AG09309 (cell line): ENCODE measurements at places on chromosomes 11 and 22.

- no peak for DNase-seq
Measured at GRCh38 chr11:116829525-116830183, at the start of gene APOC3. Gene APOC3, plus strand, starts transcription at chr11:116829907. Its CDS starts 676 bp downstream, at chr11:116830583.

- no peak for DNase-seq
Measured at GRCh38 chr11:123235117-123235655, 40.1 kb upstream of the CLMP start.

GRCh38 chr11:96199563-96200025 is 143.4 kb downstream of the MAML2 start:
- DNase-seq: peak; percentile 60

DNA sequence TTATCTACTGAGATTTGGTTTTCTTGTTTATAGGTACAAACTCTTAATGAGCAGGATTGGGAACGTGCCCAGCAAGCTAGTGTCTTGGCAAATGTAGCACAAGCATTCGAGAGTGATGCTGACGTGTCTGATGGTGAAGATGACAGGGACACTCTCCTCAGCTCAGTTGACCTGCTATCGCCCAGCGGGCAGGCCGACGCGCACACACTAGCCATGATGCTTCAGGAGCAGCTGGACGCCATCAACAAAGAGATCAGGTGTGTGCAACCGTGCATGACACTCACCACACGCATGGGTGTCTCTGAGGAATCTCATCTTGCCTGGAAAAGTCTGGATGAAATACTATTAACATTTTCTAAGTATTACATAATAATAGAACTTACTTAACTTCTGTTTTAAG is 54.7 kb upstream of the CTTN start:
- DNase-seq: no peak

DNA sequence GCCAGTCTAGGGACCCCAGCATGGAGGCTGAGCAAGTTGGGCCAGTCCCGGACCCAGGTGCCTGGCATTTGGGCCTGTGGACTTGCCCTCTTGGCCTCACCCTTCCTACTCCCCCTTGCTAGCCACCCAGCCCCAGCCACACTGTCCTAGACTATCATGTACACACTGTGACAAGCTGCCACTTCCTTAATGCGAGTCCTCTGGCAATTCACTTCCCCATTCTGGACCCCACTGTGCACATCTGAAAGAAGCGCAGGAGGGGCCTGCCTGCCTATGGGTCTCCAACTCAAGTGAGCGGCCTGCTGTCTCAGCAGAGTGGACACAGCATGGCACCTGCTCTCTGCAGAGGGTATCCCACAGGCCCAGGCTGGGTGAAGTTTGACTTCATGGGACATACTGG is 68.5 kb upstream of the LMO1 start:
- no peak for DNase-seq

DNA sequence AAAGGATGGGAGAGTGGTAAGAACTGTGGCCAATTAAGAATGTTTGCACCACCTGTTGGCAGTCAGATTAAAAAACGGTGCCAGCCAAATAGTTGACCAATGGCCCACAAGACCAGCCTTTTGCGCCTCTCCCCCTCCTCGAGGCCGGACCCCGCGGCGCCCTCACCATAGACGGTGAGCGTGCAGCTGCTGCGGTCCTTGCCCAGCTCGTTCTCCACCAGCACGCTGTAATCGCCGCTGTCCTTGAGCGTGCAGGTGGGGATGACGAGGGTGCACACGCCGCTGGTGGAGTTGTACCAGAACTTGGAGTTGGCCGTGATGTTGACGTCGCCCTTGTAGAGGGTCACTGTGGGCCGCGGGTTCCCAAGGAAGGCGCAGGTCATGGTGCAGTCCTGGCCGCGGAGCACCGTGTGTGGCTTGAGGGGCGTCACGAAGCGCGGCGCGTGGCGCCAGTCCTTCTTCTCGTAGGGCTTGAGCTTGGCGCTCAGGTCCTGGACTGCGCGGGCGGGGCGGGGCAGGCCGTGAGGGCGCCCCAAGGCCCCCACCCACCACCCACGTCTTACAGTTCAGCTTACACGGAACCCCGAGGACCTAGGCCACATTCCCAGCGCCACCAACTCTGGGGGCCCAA is 7.2 kb downstream of the TMEM86A start:
- DNase-seq: no peak

DNA sequence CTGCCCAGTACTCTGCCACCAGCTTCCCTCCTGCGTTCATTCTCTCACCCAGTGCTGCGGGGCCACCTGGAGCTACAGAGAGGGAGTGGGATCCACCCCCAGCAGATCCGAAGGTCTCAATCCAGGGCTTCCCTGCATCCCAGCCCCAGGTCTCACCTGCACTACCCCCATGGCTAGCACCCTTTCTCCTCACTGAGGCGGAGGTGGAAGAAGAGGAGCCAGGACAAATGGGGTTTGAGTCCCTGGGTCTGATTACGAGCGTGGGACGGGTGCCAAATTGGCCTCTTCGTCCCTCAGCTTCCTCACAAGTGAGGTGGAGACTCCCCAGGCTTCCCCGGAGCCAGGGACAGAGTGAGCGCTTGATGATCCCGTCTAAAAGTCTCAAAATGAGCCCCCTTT is 64.2 kb downstream of the NFAM1 start:
- DNase-seq: no peak

DNA sequence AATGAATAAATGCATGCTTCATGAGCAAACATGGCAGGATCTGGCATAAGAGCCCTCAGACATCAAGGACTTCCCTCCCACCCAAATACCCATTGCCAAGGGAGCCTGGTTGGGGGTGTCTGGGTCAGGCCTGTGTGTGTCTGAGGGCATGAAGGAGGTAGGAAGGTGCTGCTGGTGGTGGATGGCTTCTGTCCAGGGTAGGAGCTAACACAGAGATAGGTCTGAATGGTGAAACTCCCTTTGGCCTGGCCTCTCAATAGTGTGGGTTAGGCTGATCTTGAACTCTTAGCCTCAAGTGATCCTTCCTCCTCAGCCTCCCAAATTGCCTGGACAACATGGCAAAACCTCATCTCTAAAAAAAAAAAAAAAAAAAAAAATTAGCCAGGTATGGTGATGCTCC is 2.8 kb downstream of the AMPD3 start:
- DNase-seq: no peak

GRCh38 chr11:108838792-108839105 is 173.9 kb downstream of the DDX10 start:
- DNase-seq: no peak

GRCh38 chr11:90723475-90723874 is 500.6 kb upstream of the CHORDC1 start:
- DNase-seq: no peak

- DNase-seq: no peak
Measured at GRCh38 chr11:93654226-93654625, 7.3 kb upstream of the CEP295 start.

DNA sequence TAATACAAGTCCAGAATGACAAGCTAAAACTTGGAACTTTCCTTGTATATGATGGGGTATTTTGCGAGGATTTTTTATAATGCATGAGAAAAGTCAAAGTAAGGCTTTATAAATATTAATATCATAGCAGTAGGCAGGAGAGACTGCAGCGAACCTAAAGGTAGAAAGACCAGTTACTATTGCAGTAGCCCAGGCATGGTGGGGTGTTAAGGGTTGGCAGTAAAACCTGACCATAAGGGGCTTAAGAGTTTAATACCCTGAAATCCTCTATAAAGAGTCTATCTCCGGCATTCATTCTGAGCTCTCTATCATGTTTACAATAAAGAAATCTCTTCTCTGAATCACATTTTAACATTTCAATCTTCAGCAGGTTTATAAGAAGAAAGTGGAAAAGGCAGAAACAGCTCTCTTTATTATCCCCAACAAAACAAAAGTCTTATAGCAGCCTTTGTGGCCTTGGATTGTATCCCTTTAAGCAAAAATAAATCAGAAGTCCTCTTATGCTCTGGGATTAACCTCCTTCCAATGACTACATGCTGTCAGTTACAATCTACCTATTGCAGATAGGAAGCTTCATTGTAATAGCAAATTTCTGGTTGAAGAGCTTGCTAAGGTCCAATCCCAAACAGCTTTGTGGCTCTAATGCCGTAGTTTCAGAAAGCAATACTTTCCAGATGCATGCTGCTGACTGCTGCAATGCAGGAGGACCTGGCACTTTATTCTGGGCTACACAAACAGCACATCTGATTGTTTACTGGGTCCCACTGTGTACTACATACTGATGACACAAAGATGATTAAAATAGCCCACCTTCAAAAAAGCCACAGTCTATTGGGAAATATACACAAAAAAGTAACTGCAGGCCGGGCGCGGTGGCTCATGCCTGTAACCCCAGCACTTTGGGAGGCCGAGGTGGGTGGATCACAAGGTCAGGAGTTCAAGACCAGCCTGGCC is 45.8 kb downstream of the SIK3 start:
- DNase-seq: no peak

DNA sequence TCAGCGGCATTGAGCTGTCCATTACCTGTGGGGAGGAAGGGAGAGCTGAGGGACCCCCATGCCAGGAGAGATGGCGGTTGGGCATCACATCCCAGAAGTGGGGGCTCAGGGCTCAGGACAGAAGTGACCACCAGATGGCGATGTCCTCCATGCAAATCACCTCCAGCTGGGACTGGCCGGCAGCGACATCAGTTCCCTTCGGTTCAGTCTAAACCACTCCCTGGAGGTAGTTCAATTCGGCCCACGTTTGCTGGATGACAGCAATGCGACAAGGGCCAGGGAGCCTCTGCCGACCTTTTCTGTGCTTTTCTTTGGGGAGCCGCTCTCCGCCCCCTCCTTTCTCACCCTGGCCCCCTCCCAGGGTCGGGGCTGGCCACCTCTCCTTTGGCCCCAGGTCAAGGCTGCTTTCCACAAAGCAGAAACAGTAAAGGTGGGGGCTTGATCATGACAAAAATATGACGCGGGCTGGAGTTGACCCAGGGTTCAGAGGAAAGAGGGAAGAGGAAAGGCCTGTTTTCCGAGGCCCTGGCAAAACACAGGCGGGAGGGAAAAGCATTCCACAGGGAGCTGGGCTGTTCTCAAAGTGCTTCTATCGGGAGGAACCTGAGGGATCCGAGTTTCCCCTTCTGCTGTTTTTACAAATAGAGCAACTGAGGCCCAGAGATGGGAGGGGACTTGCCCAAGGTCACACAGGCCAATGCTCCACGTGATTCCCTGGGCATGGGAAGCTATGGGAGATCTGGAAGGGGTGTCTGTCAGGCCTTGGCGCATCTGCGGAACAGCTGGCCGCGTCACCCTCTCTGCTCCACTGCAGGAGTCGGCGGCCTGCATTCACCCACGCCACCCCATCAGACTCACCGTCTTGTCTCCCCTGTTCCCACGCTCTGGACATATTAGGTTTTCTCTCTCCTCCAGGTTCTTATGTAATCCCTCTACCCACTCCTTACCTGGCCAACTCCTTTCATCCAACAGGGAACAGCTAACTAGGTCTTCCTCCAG is 54.7 kb downstream of the FBXO7 start:
- peak; percentile 54 for DNase-seq

DNA sequence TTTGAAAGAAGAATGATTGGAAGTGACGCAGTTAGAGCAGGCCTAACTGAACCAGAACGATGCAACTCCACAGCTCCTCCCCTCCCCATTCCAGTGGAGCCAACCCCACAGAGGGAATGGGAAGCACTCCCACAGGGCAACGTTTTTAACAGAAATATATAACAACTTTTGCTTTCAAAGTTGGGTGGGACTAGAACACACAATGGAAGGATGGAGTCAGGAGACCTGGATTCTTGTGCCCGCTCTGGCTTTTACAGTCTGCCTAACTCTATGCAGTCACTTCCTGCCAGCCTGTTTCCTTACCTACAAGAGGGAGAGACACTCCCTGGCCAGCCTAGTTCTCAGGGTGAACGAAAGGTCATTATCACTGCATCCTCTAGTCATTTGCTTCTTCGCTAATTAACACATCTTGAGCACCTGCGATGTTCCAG is 75.5 kb downstream of the PACSIN2 start:
- DNase-seq: no peak

DNA sequence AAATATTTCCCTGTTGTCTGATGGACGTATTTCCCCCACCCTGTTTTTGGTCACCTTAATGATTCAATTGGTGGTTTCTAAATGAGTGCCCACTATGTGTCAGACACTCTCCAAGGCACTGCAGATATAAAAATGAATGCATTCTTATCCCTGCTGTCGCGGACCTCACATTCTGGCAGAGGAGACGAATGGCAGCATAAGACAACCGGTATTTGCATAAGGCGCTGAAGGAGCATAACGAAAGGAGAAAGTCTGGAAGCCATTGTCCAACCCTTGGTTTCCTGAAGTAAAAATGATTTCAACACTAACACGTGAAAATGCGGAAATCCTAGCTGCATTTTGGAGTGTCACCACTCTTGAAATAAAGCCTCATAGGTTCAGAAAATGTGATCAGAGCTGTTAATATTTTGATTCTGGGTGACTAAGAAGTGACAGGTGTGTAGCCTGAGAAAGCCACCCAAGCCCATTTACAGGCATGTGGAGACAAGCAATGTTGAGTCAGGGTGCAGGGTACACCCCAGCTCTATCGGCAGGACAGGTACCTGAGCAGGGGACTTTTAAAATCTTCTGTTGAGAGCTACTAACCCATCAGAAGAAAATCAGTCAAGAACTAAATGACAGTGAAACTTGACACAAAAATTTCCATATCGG is 10.1 kb upstream of the GAB2 start:
- no peak for DNase-seq

GRCh38 chr22:27537501-27537900 is 264.1 kb downstream of the MN1 start:
- no peak for DNase-seq

GRCh38 chr11:98136357-98136756 is 884.4 kb upstream of the CNTN5 start:
- DNase-seq: no peak

GRCh38 chr11:64251016-64251752 is at the start of gene PLCB3:
Gene PLCB3, plus strand, starts transcription at chr11:64251530. Its CDS starts 120 bp downstream, at chr11:64251650.
- no peak for DNase-seq

DNA sequence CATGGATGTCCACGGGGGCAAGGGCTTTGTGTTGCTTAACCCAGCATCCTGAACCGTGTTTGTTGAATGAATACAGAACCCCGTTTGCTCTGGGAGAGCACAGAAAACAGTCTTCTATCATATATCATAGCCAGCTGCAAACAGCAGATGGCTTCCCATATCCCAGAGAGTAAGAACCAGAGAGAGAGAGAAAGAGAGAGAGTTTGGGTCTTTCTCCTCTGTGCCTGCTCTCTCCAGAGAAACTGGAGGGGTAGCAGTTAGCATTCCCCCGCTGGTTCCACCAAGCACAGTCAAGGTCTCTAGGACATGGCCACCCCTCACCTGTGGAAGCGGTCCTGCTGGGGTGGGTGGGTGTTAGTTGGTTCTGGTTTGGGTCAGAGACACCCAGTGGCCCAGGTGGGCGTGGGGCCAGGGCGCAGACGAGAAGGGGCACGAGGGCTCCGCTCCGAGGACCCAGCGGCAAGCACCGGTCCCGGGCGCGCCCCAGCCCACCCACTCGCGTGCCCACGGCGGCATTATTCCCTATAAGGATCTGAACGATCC is 440 bp upstream of the TIMP3 start:
- DNase-seq: no peak

DNA sequence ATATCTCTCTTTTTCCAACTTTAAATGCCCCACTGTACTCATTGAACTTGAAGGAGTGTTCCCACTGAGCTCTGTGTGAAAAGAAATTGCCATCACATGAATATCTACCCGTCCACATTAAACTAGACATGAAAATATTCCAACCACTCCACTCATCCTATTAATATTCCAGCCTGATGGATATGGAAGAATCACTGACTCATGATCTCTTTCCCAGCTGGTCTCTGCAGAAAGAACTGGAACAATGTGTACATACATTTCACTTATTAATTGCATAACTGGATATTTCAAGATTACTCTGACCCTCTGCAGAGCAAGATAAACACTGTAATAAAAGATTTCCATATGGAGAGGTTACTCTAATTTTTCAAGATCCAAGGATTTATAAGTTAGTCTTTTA is 711.1 kb upstream of the LRRC4C start:
- DNase-seq: no peak

- DNase-seq: no peak
Measured at GRCh38 chr11:50037251-50037650, 4.6 kb downstream of the OR4C45 start.
